Thoracic aorta (tissue), 2 donors: ENCODE measurements at places on chromosomes 12 and 14.

- DNase-seq, result peak; percentile 45
Measured at GRCh38 chr12:95700316-95700785, 90.2 kb downstream of the NTN4 start.

GRCh38 chr14:73750531-73750901 is 36.3 kb upstream of the PNMA1 start:
- no peak for DNase-seq

DNA sequence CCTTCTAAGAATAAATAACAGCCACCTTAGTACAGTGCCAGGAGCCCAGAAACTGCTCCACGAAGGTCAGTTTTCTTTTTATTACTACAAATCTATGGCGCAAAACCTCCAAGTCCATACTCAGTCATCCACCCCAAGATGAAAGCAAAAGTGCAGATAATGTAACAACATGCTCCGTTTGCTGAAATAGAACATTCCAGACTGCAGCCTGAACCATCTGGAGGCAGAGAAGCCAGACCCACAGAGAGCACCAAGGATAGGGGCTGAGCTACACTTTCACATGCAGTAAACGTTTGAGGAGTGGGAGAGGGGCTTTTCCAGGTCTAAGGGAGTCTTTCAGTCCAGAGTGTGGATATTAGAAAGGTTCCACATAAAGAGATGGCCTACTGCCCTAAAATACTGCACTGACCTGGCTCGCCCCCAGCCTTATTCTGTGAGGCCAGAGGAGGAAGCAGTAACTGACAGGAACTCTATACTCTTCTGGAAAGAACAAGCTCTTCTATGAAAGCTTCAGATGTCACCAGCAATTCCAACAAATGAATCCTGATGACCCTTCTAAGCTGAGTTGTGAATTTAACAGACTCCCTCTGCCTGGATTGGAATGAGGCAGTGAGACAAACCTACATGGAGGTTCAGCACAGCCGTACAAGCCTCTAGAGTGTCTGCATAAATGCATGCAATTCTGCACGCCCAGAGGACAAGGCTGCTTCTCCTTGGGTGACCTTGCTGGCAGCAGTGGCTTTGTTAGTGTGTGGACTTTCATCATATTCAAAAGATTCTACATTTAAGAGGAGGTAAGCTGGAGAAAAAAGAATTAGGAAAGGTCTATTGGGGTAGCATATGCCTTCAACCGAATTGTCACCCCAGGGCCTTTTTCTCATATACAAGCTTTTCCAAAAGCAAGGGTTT is 153.9 kb upstream of the EGLN3 start:
- no peak for DNase-seq

GRCh38 chr12:128813392-128813791 is 10.4 kb downstream of the SLC15A4 start:
- DNase-seq, result no peak

- DNase-seq, result no peak
Measured at GRCh38 chr14:96797582-96798349, 584 bp downstream of the VRK1 start.

GRCh38 chr12:70724444-70724843 is 87.2 kb upstream of the PTPRB start:
- DNase-seq, result no peak

DNA sequence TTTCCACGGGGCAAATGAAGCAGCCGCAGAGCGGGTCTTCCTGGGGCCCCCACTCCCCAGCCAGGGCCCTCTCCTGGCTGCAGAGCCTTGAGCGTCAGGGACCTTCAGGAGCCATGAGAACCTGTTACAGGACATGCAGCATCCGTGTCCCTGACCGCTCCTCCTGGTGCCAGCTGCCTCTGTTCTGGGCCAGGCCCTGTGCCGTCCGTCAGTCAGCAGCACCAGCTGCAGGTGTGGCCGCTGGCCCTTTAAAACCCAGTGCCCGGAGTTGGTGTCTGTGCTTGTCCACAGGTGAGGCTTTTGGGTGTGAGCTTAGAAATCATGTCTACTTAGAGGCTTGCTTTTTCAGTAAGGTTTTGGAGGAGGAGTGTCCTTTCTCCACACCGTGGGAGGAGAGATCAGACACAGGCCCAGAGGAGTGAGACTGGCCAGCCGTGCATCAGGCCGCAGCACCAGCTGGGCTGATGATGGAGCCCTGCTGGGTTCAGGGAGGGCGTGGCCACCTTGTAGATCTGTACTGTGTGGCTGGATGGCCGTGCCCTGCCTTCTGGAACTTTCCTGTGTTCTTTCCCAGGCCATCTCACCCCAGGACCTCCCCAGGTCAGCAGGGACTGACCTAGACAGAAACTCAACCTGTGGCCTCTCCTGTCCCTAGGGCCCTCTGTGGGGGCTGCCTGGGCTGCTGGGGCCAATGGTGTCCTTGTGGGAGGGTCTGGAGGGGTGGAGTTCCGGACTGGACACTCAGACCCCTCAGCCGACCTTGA is 27.1 kb downstream of the AACS start:
- no peak for DNase-seq
